IMR-90 (cell line): ENCODE measurements at places on chromosomes 3 and 15.
A peak's percentile ranks its signal among the peaks of the same experiment; 100 is the strongest.

GRCh38 chr3:18766974-18767373, 341.8 kb upstream of the SATB1 start:
- no peak overlapping the region for H3K27ac ChIP-seq
- H3K36me3 ChIP-seq: no peaks in the 10 kb centered on the region
- no peaks in the 10 kb centered on the region for H3K27me3 ChIP-seq
- DNase-seq: no peak
- no peak overlapping the region for H3K4me3 ChIP-seq

DNA sequence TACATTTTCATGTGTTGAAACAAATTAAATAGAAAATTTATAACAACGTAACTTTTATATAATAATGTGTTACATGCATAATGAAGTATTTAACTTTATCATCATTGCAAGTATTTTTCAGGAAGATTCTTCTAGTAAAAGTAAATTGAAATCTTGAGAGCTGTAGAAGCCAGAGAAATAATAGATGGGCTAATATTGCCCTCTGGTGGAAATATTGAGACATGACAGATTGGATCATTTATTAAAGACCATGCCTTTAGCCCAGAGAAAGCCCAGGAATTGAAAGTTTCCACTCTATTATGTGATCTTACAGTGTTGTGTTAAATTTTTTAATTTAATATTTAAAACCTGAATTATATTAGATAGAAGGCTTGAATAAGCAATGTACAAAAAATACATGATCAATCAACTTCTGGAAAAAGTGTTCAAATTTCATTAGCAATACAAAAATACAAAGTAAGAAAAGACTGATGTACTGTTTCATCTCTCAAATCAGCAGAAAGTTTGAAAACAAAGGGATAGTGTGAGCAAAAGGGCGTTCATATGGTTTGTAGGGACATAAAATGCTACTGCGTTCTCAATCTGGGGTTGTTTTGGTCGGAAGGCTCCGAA, 52.7 kb upstream of the SPTSSB start:
- H3K27me3 ChIP-seq: no peaks in the 10 kb centered on the region
- peaks cover 7% of the 10 kb centered on the region for H3K4me1 ChIP-seq
- no peak overlapping the region for H3K27ac ChIP-seq
- peak; percentile 42 for DNase-seq
- H3K36me3 ChIP-seq: no peaks in the 10 kb centered on the region
- H3K4me3 ChIP-seq: no peak overlapping the region

DNA sequence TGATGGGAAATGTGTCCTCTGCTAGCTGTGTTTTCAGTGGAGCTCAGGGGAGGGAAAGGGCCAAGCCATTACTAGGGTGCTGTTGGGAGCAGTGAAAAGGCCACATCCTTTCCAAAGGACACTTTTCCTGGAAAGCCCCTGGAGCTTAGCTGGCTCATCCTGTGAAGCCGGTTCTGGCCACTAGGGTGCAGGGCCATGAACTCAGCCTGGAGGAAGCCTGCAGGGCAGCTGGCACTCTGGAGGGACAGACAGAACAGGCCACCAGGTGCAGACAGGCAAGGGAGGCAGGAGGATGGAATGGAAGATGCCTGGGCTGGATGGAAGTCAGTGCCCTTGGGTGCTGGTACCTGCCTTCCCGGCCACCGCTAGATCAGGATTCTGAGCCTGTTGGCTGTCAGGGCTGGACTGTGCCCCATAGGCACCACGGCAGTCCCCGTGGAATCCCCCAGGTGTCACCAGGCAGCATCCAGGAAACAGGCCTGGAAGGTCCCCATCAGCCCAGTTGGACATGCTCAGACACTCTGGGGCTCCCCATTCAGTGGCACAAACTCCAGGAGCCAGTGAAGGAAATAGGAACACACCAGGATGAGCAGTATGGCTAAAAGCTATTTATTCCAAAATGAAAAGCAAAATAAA, 76.2 kb upstream of the C2CD4B start:
- no peaks in the 10 kb centered on the region for H3K36me3 ChIP-seq
- no peak overlapping the region for H3K4me3 ChIP-seq
- no peak overlapping the region for H3K27ac ChIP-seq
- peaks cover 4% of the 10 kb centered on the region for H3K27me3 ChIP-seq
- no peak for DNase-seq

DNA sequence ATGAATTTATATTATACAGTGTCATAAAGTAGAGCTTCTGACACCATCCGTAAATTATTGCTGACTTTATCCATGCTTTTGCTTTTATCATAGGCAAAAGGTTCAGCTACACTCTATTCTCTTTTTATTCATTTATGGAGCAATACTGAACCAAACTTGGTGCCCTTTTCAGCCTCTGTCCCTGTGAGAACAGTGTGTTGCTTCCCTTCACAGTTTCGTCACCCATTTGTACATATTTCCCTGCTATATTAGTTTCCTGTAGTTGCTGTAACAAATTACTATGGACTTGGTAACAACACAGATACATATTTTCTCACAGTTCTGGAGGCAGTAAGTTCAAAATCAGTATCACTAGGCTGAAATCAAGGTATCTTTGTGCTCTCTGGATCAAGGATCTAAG, 2.8 kb upstream of the RPL24 start:
- no peaks in the 10 kb centered on the region for H3K27me3 ChIP-seq
- no peak overlapping the region for H3K27ac ChIP-seq
- H3K36me3 ChIP-seq: peaks cover 8% of the 10 kb centered on the region
- no peak overlapping the region for H3K4me3 ChIP-seq
- H3K4me1 ChIP-seq: peaks cover 5% of the 10 kb centered on the region

DNA sequence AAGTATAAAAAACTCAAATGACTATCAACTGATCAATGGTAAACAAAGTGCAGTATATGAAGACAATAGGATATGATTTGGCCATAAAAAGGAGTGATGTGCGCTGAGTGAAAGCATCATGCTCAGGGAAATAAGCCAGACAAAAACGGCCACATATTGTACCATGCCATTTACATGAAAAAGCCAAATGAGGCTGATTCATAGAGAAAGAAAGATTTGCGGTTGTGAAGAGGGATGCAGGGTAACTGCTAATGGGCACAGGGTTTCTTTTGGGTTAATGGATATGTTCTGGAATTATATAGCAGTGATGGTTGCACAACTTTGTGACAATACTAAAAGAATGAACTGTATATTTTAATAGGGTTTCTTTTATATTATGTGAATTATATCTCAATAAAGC, 877.2 kb upstream of the CFAP20DC start:
- no peak overlapping the region for H3K27ac ChIP-seq
- H3K36me3 ChIP-seq: no peaks in the 10 kb centered on the region
- no peak overlapping the region for H3K4me3 ChIP-seq
- no peaks in the 10 kb centered on the region for H3K4me1 ChIP-seq

- no peak overlapping the region for H3K27ac ChIP-seq
- H3K4me3 ChIP-seq: no peak overlapping the region
- peaks cover 3% of the 10 kb centered on the region; the same call in 1 of the 2 replicates for H3K4me1 ChIP-seq
- DNase-seq: peak; percentile 51
Measured at GRCh38 chr15:99163271-99164062, 58.6 kb downstream of the SYNM start.

GRCh38 chr3:27659279-27660021, 62.7 kb downstream of the EOMES start:
- H3K27ac ChIP-seq: no peak overlapping the region
- no peaks in the 10 kb centered on the region for H3K27me3 ChIP-seq
- H3K4me3 ChIP-seq: no peak overlapping the region
- peak; percentile 47 for DNase-seq
- H3K36me3 ChIP-seq: no peaks in the 10 kb centered on the region

DNA sequence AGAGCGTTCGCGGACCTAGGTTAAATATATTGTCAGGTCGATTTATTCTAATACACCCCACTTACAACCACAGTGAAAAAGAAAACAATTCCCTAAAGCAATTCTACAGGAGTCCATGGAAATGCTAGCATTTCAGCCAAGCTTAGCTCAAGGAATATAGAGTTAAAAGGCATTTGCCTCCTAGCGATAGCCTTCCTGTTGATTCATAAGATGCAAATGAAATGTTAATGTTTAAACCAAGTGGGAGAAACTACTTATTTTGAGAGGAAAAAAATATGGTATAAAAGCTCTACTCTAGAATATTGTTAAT, 1.7 kb upstream of the ALCAM start:
- H3K4me1 ChIP-seq: no peaks in the 10 kb centered on the region; the same call in 1 of the 2 replicates
- no peaks in the 10 kb centered on the region for H3K27me3 ChIP-seq
- H3K4me3 ChIP-seq: peak overlapping the region; percentile 54; the same call in 1 of the 2 replicates
- H3K36me3 ChIP-seq: no peaks in the 10 kb centered on the region
- DNase-seq: no peak
- H3K27ac ChIP-seq: peak overlapping the region; percentile 88
